ENCODE measurements at places on chromosomes 16 and 17.

GRCh38 chr16:11619327-11619851, 32.7 kb upstream of the LITAF start:
- peak; percentile 57 for DNase-seq

DNA sequence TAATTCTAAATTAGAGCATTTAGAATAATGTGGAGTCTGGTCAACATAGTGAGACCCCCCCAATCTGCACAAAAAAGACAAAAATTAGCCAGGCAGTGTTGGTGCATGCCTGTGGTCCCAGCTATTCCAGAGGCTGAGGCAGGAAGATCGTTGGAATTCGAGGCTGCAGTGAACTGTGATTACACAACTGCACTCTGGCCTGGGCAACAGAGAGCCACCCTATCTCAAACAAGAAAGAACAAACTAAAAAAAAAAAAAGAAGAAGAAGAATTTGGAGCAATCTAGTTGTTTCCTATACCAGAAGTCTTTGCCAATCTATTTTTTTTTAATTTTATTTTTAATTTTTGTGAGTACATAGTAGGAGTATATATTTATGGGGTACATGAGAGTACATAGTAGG, 6.0 kb downstream of the CETP start:
- DNase-seq, result no peak

- DNase-seq, result peak; percentile 25
Measured at GRCh38 chr17:385178-385835, 32.7 kb upstream of the RPH3AL start.

DNA sequence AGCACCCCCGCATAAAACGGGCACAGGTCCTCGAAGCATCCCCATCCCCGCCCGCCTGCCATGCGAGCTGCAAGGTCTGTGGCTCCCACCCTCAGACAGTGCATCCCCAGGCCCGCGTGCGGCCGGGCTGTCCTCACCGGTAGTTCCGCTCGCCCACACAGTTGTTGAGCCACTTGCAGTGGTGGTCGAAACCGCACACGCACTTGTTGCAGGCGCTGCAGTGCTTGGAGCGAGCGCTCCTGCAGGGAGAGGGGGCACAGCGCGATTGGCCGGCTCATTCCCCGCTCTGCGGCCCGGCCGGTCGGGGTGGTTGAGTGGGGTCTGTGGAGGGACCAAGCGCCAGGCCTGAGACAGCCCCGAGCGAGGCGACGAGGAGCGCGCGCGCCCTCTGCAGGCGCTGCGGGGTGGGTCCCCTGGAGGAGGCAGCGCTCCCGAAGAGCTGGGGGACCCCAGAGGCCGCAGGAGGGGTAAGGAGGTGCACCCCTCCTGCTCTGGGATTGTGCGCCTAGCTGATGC, 6.0 kb upstream of the TPPP3 start:
- no peak for DNase-seq

DNA sequence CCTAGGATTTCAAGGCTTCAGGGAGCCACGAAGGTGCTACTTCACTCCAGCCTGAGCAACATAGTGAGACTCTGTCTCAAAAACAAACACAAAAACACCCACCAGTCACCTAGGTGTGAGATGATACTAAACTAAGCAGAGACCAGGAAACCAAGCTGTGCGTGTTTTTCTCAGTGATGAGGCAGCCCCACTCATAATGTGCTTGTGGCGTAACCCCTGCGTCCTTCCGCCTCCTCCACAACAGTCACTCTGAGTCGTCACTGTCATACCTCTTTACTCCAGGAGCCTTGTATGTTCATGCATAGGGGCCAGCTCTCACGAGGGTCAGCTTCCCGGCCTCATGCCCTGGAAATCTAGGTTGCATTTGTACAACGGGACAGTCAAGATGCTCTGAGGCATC, 31.1 kb upstream of the SLC47A1 start:
- DNase-seq, result peak; percentile 25

GRCh38 chr16:89956505-89957215, 8.1 kb downstream of the DEF8 start:
- DNase-seq, result no peak

GRCh38 chr16:64391063-64391600, 730.7 kb downstream of the CDH11 start:
- DNase-seq, result no peak

GRCh38 chr16:72612256-72612655, 435.7 kb downstream of the ZFHX3 start:
- DNase-seq, result no peak

DNA sequence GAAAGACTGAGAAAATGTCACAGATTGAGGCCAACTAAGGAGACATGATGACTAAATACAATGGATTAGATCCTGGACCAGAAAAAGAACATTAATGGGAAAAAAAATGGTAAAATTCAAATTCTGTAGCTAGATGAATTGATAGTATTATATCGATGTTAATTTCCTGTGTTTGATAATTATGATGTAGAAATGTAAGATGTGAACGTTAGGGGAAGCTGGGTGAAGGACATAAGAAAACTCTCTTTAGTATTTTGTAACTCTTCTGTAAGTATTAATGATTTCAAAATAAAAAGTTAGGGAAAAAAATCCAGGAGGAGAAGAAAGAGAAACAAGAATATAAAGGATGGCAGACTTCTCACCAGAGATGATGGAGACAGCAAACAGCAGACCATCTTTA, 2.8 kb upstream of the ITGB3 start:
- DNase-seq, result no peak

- no peak for DNase-seq
Measured at GRCh38 chr17:59491353-59492090, 73.9 kb upstream of the DHX40 start.

DNA sequence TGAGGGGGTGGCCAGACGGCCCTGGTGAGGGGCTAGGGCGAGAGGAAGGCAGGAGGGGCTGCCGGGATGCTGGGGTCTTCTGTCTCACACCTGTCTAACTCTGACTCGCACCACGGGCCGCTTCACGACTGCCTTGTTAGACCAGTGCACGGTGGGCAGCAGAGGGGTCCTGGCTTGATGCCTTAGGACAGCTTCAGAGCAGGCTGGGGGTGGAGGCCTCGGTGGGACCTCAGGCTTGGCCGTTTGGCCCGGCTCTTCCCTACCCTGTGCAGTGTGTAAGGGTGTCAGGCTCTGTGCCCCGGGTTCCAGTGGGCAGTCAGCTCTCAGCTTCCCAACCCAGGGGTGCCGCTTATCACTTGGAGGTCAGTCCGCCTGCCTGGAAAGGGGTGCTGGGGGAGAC, 100.7 kb downstream of the OR1D5 start:
- no peak for DNase-seq

All from CD8-positive, alpha-beta memory T cell (primary cell).